ENCODE measurements at places on chromosomes 4 and X.

DNA sequence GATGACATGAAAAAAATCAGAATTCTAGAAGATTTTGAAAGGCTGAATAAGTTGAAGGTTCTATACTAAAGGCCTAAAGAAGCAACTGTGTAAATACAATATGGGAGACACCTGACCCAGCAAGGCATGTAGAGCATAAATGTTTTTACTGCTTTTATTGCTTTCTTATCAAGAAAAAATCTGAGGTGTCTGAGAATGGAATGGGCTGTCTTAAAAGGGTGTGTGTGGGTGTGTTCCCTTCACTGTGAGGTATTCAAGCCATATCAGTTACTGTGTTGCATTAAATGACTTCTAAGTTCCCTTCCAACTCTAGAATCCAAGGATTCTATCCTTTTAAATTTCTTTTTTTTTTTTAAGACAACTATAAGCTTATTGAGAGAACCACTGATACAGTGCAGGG, 15.7 kb downstream of the ATP8A1 start:
- ATAC-seq, result no peak

DNA sequence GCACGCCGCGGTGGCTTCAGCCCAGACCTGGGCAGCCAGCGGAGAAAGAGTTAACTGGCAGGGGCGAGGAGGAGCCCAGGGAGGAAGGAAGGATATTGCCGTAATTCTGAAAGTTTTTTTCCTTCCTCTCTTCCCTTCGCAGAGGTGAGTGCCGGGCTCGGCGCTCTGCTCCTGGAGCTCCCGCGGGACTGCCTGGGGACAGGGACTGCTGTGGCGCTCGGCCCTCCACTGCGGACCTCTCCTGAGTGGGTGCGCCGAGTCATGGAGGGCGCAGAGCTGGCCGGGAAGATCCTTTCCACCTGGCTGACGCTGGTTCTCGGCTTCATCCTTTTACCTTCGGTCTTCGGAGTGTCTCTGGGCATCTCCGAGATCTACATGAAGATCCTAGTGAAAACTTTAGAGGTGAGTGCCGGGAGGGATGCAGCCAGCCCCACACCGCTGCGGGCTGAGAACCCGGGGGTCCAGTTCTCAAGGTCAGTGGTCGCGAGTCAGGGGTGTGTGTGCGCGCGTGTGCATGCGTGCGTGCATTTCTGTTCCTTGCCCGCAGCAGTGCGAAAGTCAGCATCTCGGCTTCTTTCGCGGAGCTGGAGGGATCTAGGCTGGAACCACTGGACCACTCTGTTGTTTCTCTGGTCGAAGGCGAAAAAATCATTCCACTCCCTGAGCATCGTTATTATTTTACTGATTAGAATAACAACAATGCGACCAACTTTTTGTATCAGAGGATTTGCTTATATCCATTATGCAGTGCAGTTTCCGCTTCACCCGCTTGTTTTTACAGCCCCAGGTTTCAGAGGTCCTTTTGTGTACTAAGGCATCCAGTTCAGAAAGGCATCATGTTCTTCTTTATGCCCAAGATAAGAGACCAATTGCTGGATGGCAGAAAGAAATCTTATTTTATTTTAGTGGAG, 709 bp downstream of the GPAT3 start:
- ATAC-seq, result peak; percentile 52

DNA sequence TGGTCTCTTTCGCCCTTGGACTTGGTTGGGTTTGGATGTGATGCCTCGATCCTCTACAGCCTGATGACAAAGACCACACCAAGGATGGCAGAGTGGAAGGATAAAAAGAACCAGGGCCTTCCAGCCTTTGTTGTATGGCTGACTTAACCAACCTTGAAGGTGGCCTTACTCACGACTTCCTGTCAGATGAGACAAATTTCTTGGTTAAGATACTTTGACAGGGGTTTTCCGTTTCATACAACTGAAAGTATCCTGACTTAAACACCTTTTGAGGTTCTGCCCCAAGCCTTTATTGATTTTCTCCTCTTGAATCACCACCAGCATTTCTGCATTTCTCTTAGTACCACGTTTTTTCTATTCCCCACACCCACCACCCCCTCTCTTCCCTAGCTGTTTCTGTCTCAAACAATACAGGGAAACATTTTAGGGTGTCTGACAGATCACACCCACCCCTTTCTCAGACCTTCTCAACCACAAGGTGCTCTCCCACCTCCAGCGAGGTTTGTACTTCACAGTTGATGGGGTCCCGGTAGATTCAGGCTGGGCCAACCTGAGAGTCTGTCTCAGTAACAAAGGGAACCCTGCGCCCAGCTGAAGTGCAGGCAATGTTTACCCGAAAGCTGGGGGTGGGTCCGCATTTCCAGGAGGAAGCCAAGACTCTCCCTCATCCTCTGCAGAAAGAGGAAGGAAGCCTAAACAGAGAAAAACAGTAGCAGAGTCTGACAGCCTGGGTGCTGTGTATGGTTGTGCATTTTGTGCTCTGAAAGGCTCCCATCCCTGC, 5.0 kb upstream of the TSPAN5 start:
- ATAC-seq, result no peak

GRCh38 chr4:85812776-85813175, 337.8 kb downstream of the ARHGAP24 start:
- no peak for ATAC-seq

DNA sequence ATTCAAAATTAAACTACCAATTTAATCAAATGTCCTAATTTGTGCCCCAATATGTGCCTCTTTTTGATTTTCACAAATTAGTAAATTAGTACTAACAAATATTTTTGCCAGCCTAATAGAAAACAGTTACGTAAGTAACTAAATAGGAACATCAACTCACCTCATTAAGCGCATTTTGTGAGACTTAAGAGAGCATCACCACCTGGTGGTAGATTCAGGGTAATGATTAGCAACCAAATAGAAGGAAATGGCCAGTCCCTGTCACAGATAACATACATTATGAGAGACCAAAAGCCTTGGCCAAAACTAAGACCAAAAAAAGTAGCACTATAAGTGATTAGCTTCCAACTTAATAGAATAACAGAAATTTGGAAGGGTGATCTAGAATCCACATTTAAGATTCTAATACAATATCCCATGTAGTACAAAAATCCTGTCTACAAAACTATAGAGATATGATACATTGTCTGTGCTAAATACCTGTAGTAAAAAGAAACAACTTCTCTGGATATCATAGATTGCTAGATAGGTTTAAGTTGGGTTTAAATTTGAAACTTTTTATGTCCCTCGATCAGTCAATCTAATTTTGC, 46.7 kb downstream of the C4orf46 start:
- peak; percentile 86 for ATAC-seq

DNA sequence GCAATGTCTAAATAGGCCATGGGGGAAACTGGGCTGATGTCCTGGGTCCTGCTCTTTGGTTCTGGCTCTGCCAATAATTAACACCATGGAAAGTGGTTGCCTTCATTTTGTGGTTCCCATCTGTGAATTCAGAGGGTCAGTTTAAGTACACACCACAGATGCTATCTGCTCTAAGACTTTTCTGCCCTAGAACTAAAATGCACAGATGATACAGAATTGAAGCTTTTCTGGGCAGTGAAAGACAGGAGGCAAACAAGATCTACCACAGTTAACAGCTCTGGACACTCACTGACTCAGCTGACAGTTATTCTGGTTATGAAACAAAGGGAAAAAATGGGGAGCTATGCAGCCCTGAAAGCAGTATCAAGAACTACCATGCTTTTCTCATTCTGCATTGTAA, 37.3 kb downstream of the APBB2 start:
- peak; percentile 88 for ATAC-seq

DNA sequence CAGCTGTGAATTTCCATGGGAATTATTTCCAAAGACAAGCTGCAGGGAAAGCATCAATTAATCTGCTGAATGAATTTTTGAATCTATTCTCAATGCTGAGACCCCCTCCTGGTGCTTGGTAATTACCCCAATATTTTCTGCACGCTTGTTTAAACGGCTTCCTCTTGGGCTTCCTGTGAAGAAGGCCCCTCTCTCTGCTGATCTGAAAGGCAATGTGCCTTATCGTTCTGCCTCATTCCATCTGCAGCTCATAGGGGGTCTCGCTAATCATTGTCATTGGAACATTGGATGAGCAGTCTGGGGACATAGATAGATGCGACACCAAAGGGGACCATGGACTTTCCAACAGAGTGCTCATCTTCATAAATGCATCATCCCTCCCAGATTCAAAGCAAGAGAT, 851.6 kb downstream of the PDHA2 start:
- ATAC-seq, result no peak

DNA sequence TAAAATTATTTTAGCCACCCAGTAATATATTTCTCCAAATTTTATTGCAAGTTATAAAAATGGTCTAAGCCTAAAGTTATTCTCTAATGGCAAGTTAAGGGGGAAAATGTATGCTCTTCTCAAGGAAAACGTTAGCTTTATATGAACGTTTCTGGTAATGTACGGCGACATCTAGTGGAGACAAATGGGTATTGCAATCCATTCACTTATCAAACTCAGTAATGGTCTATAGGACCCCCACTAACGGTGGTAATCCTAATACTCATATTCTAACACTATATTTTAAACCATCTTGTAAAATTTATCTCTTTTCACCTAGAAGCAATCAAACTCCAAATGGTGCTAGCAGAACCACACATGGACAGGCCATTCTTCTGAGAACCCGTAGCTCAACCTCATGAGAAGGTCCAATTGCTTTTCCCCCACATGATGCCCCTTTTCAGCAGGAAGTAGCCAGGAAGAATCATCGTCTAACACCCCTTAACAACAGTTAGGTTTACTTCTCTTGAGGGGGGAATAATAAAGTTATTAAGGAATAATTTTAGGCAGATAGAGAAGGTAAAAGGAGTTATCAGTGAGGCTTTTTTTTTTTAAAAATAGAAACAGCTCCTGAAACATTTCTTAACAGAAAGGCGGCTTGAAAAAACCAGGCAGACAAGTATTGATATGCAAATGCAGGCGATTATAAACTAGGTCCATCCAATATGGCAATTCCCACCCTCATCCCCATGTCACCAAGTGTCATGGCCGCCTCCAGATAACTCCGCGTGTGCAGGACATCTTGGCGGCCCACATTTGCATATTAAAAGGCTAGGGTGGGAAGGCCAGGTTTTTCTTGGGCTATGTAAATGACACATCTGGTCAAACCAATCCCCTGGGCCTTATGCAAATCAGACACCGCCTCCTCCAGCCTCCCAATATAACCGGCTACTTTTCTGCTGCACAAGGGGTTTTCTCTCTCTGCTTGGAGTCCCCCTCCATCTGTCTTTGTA, 35.0 kb downstream of the NUDT11 start:
- peak; percentile 81 for ATAC-seq

- ATAC-seq, result no peak
Observed at GRCh38 chr4:82594456-82594855, 32.7 kb upstream of the TMEM150C start.

DNA sequence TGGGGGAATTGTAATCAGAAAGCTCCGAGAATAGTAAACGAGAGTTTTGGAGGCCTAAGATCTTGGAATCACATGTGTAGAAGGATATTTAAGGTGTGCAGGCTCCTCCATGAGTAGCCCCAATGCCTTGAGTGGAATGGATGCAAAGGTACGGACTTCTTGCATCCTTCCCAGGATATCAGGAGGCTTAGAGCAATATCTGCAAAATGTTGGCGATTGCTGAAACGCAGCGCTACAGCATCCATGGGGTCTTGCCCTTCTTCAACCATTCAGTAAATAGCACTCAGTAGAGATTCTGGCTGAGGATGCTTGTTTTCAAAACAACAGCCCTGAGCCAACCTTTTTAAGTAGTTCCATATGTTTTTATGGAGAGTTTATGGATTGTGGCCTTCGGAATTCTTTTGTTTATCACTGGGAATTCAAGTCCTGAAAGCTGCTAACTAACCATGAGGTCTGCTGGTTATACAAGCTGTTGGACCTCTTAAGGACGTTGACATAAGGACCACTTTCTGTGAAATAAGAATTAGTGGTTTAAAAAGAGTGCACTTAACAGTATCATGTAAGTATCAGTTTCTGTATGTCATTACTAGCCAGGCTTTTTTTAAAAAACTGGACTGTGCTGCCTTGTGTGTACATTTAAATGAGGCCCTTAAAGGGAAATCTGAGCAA, 228.8 kb upstream of the PGRMC2 start:
- peak; percentile 47 for ATAC-seq

GRCh38 chr4:2927696-2928075, 35.5 kb downstream of the NOP14 start:
- ATAC-seq, result no peak

- peak; percentile 20 for ATAC-seq
Observed at GRCh38 chr4:70838204-70838603, 1.5 kb downstream of the GRSF1 start.

DNA sequence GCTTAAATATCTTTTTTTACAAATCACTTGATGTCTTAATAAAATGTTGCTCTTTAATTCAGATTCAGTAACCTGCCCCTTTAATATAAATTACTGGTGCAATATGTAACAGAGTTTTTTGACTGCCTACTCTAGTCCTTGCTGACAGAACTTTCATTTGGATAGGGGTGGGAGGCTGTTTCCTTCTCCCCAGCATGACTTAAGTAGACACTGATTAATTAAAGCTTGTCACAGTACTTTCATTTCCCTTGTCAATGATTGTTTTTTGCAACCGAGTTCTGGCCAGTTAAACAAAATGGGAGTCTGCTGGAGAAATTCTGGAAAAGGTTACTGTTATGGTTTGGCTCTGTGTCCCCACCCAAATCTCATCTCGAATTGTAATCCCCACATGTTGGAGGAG, 37.3 kb upstream of the BBS12 start:
- ATAC-seq, result no peak

DNA sequence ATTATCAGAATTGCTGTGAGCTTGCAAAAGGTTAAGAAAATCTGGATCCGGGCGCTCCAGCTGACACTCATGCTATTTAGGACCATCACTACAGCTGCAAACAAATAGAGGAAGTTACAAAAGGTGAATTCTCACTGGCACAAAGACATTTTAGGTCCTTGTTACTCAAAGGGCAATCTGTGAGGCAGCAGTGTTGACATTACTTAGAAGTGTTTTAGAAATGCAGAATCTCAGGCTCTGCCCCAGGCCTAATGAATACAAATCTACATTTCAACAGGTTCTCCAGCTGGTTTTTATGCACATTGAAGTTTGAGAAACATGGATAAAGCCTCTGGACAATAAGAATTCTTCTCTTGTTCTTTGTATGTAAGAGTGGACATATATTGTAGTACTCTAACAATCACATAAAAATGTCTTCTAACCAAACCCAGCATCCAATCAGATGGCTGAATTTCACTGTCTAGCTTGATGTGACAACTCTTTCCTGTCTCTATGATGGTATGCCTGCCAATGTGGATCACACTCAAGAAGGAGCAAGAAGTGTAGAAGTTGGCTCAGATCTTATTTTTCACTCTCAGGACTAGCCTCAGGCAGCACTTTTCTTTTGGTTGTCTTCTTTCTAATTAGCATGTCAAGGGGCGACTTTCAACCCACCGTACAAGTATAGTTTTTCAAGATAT, 18.8 kb downstream of the SLC7A11 start:
- ATAC-seq, result no peak

All from SK-N-SH treated with all-trans-retinoic acid at 6 μM for 48 hours (cell line).